ENCODE measurements at places on chromosomes 4 and X.

GRCh38 chr4:119517361-119518229 is 111.0 kb downstream of the PDE5A start:
- no peak for DNase-seq

GRCh38 chr4:174714393-174715211 is 114.4 kb downstream of the GLRA3 start:
- DNase-seq = no peak

DNA sequence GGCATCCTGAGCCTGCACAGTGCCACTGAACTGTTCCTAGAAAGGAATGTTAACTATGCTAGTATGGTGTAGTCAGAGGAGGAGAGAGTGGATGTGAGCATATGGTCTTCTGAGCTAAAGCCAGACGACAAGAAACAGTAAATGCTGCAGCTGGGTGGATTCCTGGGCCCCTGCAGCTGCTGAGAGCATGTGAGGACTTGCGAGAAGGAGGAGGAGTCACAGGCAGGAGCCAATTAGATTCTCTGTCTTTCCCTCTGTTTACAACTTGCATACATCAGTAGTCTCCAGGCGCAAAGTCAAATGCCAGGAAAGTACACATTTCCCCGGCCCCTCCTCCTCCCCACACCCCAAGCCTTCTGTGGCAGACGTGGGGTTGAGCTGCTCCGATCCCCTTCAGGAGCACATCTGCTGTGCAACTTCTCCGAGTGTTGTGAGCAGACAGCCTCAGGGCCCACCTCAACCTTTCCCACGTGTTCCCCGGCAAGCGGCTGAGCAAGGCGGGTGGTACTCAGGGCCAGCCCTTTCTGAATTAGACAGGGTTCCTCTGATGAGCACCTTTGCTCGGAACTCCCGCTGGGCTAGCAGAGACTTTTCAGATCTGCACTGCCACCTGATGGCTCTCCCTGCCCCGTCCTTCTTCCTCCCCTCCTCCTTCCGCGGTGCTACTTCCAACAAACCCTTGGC is 108.7 kb upstream of the ATP6AP2 start:
- DNase-seq = peak; percentile 16

DNA sequence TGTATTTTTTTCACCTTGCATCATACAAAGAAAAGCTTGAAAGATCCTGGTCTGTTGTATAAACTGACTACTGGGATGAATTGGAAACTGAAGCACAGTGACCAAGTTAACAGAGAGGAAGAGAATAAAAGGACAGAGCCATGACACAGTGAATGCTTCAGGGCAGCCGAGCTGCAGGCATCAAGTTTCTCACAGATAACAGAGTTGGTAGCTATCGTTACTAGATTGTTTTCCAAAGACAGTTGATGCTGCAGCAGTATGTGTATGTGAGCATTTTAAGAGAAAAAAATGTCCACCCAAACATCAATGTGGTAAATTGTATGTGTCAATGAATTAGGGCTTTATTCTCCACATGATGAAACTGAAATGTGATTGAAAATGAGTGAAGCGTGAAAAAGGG is 1032.7 kb downstream of the ADGRL3 start:
- DNase-seq = no peak

DNA sequence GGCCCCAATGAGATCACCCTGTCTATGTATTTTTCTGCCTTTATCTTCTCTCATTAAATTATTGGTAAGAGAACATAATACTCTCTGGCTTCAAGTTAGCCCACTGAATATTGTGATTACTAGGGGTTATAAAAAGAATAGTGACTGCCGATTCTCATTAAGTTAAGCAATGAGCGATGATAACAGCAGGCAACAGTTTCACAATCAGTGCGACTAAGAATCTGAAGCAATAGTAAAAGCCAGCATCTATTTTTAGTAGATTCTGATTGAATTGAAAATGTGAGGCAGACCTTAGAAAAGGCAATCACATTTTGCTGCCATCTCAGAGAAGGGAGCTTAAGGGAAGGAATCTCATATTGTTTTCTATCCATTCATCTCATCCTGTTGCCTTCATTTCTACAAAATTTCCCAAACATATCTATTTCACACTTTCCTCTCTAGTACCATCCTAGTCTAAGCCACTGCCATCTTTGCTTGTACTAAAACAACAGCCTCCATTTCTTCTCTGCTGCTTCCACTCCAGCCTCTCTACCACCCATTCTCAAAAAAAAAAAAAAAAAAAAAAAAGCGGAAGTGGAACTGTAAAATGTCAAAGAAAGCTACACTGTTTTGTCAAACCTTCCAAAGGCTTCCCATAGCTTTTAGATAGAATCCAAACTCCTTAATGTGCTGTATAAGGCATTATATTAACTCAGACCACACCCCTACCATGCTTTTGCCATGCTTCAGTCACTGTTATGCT is 17.4 kb downstream of the GABRA4 start:
- no peak for DNase-seq

DNA sequence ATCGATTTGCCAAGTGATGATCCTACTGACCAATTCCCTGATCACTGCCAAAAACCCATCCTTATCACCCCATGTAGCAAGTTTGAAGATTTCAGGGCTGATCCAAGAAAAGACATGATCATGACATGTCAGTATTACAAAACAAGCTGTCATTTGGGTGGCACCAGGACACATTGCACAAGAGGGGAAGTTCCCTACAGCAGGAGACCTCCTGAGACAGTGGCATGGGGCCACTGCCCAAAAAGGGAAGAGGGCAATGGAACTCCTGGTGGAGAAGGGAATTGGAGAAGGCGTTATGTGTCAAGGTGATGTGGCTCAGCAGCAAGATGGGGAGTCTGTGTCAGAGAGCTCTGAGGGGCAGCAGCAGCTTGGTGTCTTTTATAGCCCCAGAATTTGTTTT is 43.4 kb downstream of the ZNF182 start:
- no peak for DNase-seq
